Stimulated activated CD4-positive, alpha-beta T cell treated with anti-CD3 and anti-CD28 coated beads, Interleukin-15, amount 100 ng/mL, for 1 hour (primary cell): ENCODE measurements at places on chromosomes 2 and 18.

- no peak for DNase-seq
Observed at GRCh38 chr2:7539760-7540159, 622.5 kb downstream of the RNF144A start.

GRCh38 chr2:28626891-28627421 lies 124.7 kb upstream of the PPP1CB start:
- DNase-seq: no peak

GRCh38 chr18:13487237-13487636 lies 239.1 kb downstream of the FAM210A start:
- DNase-seq: no peak

DNA sequence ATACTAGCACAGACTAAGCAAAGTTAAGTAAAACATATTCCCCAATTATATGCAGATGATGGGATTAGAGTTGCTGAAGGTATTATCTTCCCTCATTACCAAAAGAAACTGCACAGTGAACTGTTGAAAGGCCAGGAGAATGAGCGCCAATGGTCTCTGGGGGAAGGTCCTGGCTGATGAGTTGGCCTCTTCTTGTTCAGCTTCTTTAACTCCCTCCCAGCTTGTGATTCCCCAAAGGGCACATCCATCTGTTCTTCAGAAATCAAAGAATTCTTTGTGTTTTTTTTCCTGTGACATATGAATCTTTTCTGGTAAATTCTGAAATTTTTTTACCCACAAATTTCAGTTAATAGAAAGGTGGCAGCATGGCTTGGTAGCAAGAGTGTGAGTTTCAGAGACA lies 667.6 kb downstream of the CNTNAP5 start:
- no peak for DNase-seq

GRCh38 chr2:242029422-242030225 lies 160.1 kb downstream of the RTP5 start:
- no peak for DNase-seq

DNA sequence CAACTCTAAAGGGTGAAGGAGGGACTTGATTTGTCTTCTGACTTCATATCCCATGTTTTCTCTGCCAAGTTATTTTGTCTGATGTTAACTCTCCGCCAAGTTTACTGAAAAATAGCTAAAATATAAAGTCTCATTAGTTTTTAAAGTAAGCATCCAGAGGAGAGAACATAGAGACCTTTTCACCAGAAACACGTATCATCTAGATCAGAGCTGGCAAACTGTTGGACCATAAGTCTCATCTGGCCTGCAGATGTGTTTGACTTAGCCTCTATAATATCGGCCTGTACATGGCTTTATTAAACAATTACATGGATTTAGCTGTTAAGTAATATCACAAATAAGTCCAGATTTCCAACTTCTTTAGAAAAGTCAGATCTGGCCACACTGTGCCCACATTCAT lies 182.6 kb downstream of the PLCL1 start:
- DNase-seq: no peak

- no peak for DNase-seq
Observed at GRCh38 chr2:64462940-64463700, 9.2 kb downstream of the LGALSL start.

- DNase-seq: no peak
Observed at GRCh38 chr2:197604117-197604860, 71.1 kb downstream of the RFTN2 start.

GRCh38 chr18:12283666-12284065 lies 24.4 kb upstream of the TUBB6 start:
- no peak for DNase-seq

DNA sequence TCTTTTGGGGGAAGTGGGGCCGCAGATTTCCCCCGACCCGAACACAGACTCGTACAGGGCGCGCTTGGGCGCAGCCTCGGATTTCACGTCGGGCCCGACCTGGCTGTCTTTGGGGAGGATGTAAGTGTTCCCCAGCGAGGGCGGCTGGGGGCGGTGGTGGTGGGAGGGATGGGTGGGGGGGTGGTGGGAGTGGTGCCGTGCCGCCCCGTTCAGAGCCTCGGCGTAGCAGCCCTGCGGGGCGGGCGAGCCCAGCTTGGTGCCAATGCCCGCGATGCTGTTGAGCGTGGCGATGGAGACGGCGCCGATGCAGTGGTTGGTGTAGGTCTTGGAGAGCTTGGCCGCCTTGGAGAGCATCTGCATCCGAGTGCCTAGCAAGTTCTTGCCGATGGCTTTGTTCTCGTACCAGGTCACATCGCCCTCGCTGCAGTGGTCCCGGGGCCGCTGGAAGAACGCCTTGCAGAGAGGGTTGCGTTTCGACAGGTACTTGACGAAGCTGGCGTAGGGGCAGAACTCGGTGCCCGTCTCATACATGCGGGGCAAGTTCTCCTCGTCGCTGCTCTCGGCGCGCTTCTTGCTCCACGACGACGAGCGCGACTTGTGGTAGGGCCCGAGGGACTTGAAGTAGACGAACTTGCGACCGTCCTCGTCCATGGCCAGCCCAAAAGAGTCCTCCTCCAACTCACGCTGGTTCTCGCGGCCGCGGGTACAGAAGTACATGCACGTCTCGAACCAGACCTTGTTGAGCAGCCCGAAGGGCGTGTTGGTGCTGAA lies 1.3 kb downstream of the KCTD1 start:
- no peak for DNase-seq
